ENCODE measurements at places on chromosomes 6 and 20.
A peak's percentile ranks its signal among the peaks of the same experiment; 100 is the strongest.

DNA sequence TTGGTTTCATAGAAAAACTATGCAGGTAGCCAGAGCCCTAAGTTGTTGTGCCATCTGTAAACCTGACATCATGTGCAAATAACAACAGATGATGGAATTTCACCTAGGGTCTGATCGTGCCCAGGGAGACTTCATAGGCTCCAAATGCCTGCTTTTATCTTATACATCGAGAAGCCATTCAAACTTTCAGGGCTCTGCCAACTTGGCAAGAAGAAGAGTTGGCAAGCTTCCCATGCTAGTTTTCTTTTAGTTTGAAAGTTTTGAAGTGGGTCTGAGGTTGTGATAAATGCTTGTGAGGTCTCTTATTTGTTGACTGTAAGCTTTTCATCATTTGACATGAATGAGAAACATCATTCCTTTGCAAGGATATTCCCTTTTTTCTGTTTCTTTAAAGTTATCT lies 175.4 kb upstream of the FLRT3 start:
- DNase-seq, result no peak

DNA sequence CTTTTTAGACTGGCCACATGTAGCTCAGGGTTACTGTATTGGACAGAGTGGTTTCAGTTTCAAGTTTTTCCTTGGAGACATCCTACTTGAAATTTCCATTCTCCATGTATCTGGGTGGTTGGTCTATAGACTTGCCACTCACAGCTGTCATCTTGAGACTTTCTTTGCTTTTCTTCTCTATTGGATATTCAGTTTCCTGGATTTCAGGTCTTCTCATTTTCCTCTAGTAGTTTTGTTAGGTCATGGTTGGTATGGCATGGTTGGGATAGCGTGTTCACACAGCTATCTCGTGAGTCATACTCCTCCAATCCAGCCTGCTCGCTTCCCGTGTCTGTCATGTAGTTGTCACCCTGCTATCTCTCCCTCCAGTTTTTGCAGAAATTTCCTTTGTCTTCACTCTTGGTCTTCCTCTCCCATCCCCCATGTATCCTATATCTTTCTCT lies 48.3 kb downstream of the PTPN1 start:
- no peak for DNase-seq

DNA sequence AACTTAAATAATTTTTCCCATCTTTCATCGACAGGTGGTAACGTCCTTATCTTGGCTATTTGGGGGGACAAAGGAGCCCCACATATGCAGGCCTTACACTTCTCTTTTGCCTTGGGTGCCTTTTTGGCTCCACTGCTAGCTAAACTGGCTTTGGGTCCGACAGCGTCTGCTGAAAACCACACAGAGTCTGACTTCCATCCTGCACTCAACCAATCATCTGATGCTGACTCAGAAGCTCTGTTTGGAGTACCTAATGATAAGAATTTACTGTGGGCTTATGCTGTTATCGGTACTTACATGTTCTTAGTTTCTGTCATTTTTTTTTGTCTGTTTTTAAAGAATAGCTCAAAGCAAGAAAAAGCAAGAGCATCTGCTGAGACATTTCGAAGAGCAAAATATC lies 178.5 kb downstream of the SLC16A10 start:
- no peak for DNase-seq

GRCh38 chr6:153001767-153002612 lies 519 bp downstream of the MTRF1L start:
- peak; percentile 46 for DNase-seq

Measured in B cell (primary cell).